Right lung (tissue), 10 donors: ENCODE measurements at places on chromosomes 16 and 17. TPM values are rescaled to one million over a fixed set of nuclear protein-coding genes. Genes with fewer than 3 reads are reported as not detected.

The ARHGAP44 gene
- 18.5 TPM for polyA plus RNA-seq

The TNFRSF13B gene
- polyA plus RNA-seq = not detected

The HOXB1 gene
- polyA plus RNA-seq = 0.15 TPM

The SLC4A1 gene
- polyA plus RNA-seq = 7.5 TPM

The WWP2 gene
- polyA plus RNA-seq = 29.0 TPM

The GFAP gene
- 0.19 TPM for polyA plus RNA-seq

The CAMKK1 gene
- polyA plus RNA-seq = 3.3 TPM

The TBC1D3G gene
- polyA plus RNA-seq = not detected

The KRT24 gene
- polyA plus RNA-seq = 0.10 TPM

The SLC26A11 gene
- 32.3 TPM for polyA plus RNA-seq

The CDRT15L2 gene
- polyA plus RNA-seq = not detected

The ERN2 gene
- polyA plus RNA-seq = 0.12 TPM

The VPS9D1 gene
- polyA plus RNA-seq = 17.1 TPM

The KRT13 gene
- 0.58 TPM for polyA plus RNA-seq

The KRT20 gene
- not detected for polyA plus RNA-seq
